ENCODE measurements at places on chromosomes 6 and 20. TPM values are rescaled to one million over a fixed set of nuclear protein-coding genes. Genes with fewer than 3 reads are reported as not detected.

- no peak for DNase-seq
Measured at GRCh38 chr20:32647606-32648005, 26.1 kb downstream of the C20orf203 start.

DNA sequence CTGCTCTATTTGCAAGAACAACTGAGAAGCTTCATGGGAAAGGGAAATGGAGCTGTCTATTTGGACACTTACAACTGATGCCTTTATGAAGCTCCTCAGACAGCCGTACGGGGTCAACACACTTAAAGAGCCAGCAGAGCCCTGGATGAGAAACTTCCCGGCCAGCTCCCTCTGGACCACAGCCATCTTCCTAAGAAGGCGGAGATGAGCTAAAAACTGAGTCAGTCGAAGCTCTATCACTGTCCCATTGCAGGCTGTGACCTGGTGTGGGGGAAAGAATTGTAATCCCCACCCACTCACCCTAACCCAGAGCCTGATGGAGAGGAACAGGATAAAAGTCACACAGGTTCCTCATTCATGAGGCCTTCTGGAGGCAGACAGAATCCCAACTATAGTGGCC, 360.4 kb upstream of the JARID2 start:
- no peak for DNase-seq

DNA sequence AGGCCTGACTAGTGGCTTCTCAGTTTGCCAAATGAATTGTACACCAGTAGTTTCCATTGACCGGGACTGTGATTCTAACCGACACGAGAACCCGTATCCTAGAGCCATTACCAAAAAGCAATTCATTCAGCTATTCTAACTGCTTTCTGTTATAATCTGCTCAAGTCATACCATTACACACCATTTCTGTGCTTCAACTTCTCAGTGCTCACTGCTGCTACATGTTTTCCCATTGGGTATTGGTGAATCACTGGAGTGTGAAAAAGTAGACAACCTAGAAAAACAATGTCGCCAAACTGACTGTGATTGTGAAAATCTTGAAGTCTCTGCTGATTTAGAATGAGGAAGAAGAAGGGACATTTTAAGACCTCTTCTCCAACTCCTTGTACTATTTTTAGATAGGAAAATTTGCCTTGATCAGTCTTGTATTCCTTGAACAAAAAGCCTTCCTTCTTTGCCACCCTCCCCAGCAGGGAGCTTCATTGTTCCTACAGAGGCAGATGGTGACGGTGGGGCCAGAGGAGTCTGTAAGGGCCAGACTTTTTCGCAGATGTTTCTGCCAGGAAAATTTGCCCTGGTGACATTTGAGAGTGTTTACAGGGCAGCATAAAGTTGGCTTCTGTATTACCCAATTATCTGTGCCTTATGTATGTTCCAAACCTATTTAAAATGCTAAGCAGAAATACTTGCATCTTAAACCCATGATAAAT, 31.7 kb upstream of the MAP3K4 start:
- DNase-seq: no peak

DNA sequence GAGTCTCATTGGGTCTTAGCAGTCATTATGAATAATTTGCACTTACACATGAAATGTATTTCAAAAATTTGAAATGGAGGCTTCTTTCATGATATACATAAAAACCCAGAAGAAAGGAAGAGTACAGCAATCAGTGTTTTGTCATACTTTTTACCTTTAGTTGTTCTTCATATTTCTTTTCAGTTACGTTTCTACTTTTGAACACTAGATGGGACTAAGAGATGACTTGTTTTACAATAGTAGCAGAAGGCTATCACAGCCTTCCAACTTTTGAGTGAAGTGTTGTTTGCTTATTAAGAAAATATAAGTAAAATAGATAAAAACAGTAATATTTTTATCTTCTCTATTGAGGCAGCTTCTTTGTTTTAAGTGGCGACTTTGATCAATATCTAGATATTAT, 58.1 kb downstream of the L3MBTL3 start:
- no peak for DNase-seq

- DNase-seq: no peak
Measured at GRCh38 chr20:43787937-43788336, 61.1 kb upstream of the GTSF1L start.

DNA sequence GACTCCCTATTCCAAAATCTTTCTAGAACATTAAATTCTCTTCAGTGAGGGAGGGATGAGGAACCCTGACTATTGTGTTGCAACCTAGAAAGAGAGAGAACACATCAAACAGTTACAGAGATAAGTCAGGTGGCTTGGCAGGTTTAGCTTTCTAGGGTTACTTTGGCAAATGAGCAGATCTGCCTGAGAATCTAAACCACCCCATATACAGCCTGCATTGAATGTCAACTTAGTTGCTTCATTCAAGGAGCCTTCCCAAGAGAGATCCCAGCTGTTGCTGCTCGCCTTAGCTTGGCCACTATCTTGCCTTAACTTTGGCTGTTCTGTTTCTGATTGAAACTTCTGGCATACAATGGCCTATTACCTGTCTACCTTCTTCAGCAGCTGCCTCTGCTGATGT, 74.7 kb upstream of the TCF21 start:
- no peak for DNase-seq

GRCh38 chr6:42689371-42689770, 33.0 kb downstream of the PRPH2 start:
- no peak for DNase-seq

GRCh38 chr6:88958842-88959241, 4.6 kb downstream of the RNGTT start:
- DNase-seq: no peak

DNA sequence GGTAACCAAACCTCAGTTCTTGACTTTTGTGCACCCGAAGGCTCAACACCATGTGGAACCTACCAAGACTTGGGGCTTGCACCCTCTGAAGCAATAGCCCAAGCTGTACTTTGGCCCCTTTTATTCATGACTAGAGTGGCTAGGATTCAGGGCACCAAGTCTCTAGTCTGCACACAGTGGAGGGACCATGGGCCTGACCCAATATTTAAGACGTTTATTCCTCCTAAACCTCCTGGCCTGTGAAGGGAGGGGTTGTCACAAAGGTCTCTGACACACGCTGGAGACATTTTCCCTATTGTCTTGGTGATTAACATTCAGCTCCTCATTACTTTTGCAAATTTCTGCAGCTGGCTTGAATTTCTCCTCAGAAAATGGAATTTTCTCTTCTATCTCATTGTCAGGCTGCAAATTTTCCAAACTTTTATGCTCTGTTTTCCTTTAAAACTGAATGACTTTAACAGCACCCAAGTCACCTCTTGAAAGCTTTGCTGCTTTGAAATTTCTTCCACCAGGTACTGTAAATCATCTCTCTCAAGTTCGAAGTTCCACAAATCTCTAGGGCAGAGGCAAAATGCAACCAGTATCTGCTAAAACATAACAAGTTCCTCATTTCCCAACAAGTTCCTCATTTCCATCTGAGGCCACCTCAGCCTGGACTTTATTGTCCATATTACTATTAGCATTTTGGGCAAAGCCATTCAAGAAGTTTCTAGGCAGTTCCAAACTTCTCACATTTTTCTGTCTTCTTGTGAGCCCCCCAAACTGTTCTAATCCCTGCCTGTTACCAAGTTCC, 481.4 kb upstream of the BTBD3 start:
- no peak for DNase-seq

DNA sequence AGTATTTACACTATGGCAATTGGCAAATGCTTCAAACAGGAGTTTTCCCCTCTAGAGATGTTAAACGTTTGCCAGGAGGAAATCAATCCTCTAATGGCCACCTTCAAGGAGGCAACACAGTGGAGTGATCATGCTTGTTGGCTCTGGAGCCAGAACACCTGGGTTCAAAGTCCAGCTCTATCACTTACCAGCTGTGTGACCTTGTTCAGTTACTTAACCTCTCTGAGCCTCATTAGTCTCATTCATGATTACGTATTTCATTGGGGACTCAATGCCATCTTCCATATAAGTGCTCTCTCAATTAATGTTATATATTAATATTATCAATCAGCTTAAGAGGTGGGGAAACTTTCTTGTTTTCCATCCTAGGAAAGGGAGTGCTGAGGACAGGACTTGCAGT, 26.1 kb downstream of the SLC52A3 start:
- DNase-seq: no peak

GRCh38 chr20:8148501-8148900, 16.4 kb downstream of the PLCB1 start:
- DNase-seq: no peak

DNA sequence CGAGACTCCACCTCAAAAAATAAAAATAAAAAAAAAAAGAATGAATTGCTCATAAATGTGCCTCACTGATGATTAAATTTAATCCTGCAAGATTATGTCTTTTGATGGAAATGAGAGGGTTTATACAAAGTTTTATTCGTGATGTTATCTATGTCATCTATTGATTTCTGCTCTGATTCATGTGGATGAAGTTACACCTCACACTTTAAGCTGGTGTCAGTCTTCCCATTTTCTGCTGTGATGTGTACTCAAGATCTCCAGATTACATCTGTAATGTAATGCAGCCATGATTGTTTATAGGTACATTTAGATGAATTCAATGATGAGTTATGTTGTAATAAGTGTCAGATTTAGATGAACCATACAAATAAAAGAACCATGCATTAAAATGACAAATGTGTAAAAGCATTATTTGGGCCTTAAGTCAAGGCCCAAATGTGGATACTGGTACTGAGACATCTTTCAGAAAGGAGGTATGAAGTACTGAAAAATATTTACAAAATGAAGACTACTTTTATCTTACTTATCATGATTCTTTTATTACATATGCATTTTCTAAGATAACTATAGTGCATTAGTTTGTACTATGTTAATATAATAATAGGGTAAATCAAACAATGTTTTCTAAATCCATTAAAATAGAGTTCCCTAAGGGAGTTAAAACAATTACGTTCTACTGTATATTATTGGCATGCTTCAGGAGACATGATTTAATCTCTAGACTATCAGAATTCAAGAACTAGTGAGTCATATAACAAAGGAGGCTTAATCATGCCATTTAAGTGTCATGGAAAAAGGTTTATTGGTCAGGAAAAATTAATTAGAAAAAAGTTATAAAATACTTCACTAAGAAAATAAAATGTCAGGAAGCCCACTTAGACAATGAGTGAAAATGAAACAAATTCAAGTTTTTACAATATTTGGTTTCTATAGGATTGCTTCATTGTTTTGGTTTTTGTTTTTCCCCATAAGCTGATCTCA, 34.5 kb downstream of the HCRTR2 start:
- no peak for DNase-seq

GRCh38 chr6:89763550-89763949, 56.0 kb downstream of the MDN1 start:
- DNase-seq: no peak

GRCh38 chr20:1364106-1364505, 28.7 kb downstream of the FKBP1A start:
- no peak for DNase-seq

DNA sequence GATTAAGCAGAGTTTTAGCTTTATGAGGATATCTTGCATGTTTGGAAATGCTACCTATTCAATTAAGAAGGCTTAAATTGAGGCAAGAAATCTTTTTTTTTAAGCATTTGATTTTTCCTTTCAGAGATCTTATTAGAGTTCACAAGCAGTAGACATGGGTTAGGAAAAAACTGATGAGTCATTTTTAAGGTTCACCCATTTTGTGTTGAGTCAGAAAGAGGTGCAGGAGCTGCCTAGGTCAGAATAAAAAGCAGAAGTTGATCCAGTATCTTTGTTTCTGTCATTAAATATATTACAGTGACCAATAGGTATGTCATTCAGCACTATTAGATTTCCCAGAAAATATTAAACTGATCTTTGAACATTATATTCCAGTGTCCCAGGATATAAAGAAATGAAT, 306.8 kb downstream of the LMBRD1 start:
- no peak for DNase-seq

The GPR6 gene
- total RNA-seq: not detected

- no peak for DNase-seq
Measured at GRCh38 chr6:44542401-44543116, 155.1 kb downstream of the CDC5L start.

GRCh38 chr6:42762426-42762859, 16.5 kb upstream of the TBCC start:
- no peak for DNase-seq

DNA sequence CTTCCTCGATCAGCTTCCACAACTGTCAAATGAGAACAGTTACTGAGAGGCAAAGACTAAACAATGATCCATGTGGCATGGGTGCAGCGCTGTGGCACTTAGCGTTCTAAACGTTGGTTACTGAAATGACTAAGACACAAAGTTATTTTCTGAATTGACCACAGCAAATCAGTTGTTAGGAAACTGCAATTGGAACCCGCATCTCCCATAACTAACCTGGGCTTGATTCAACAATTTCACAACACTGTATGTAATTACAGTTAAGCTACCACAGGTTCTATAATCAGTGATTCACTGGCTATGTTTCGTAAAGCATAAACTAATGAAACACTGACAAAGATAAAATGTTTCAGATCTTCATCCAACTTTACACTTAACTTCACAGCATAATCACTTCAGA, 12.5 kb downstream of the WDR27 start:
- no peak for DNase-seq

The BACH2 gene
- total RNA-seq: 5.1 TPM

- DNase-seq: no peak
Measured at GRCh38 chr6:89204096-89204495, 13.1 kb downstream of the GABRR1 start.

The CALHM6 gene
- total RNA-seq: not detected

DNA sequence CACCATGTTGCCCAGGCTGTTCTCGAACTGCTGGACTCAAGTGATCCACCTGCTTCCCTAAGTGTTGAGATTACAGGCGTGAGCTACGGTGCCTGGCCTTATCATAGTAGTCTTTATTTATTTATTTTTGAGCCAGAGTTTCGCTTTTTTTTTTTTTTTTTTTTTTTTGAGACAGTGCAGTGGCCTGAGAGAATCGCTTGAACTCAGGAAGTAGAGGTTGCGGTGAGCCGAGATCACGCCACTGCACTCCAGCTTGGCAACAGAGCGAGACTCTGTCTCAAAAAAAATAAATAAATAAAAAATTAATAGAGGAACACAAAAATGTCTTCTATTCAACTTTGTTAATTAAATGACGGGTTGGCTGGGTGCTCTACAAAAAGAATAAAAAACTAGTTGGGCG, 12.9 kb downstream of the MAPRE1 start:
- DNase-seq: peak; percentile 61

DNA sequence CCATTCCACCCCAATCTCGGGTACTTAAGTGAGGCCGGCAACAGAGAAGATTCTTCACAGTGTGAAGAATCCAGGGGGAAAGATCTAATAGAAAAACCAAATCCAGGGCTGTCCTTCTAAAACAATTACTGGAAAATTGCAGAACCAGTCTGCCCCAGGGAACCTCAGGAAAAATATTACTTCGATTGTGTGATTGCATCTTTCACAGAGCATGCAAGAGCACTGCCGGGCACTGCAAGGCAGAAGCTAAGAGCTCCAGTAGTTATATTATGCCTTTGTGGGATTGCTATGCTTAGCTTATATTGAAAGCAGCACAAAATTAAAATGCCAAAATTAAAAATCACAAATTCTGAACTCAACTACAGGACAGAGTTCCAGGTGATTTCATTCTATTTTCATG, 175.9 kb downstream of the HACE1 start:
- DNase-seq: no peak

- DNase-seq: no peak
Measured at GRCh38 chr20:60693496-60694133, 558.4 kb upstream of the CDH4 start.
